ENCODE measurements at places on chromosomes 2 and 18. TPM values are rescaled to one million over a fixed set of nuclear protein-coding genes. Genes with fewer than 3 reads are reported as not detected.

SULT1C4 gene
- 2.1 TPM for total RNA-seq

DNA sequence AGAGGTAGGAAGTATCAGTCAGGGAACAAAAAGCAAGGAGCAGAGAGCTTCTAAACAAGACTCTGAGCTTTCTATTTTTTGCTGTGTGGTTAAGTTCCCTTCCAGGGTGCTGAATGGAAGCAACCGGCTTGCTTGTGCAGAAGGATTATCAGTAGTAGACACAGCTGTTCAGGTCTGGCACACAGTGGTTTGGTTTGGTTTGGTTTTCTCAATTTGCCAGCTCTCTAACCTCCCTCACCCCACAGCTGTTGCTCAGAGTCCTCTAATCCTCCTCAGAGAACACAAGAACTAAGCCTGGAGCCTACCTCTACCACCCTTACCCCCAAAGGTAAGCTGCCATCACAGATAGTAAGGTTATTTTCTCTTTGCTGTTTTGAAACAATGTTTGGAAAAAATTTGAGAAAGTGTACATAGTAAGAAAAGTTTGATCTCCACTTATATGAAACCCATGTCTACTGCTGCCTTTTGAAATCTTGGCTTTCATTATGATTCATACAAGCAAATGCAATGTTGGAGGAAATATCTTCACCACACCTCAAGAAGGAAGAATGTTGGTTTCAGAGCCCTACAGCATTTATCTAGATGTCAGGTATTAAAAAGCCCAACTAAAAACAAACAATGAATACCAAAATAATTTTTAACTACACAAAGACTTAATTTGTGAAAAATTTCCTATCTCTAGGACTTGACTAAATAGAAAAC is 255.3 kb downstream of the NR4A2 start:
- DNase-seq, result no peak

DNA sequence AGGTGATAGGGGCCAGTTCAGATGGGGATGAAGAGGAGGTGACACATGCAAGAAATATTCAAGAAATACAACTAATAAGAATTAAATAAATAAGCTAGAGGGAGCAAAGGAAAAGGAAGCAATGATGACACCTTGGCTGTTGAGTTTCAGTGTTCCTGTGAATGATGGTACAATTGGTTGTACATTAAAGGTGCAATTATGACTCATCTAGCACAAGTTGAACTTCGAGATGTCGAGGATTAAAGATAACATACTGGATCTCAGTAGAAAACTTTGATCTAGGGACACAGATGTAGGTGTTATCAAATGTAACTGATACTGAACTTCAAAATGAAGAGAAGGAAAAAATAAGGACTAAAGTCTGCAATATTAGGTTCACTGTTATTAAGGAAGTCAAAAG is 760.6 kb upstream of the CHAC2 start:
- DNase-seq, result no peak

INHBB gene
- 54.8 TPM for total RNA-seq

GRCh38 chr18:61964616-61965015 is 71.8 kb upstream of the RNF152 start:
- no peak for DNase-seq

GRCh38 chr2:43111788-43112554 is 114.4 kb downstream of the ZFP36L2 start:
- DNase-seq, result no peak

GRCh38 chr2:86331384-86331783 is 6.0 kb downstream of the REEP1 start:
- DNase-seq, result no peak

DNA sequence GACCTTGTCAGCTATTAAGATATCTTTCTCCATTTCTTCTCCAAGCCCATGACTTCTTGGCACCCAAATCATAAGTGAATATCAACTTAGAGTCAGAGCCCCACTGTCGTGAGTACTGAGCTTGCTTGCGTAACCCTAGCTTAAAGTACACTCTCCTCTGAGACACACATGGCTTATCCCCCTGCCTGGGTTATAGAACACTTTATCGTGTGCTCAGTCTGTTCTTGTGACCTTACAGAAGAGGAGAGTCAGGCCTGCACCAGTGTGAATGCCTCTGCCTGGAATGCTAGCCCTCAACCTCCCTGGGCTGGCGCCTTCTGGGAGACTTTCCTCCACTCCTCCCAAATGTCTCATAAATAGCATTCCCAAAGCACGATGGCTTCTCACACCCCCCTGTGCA is 79.3 kb downstream of the CEP192 start:
- DNase-seq, result no peak

CXCR1 gene
- 7.2 TPM for total RNA-seq
